COR-L47 (cell line): ENCODE measurements at places on chromosomes 4 and X.

GRCh38 chr4:52051615-52052474 lies 741 bp downstream of the SPATA18 start:
- peak; percentile 82 for DNase-seq

DNA sequence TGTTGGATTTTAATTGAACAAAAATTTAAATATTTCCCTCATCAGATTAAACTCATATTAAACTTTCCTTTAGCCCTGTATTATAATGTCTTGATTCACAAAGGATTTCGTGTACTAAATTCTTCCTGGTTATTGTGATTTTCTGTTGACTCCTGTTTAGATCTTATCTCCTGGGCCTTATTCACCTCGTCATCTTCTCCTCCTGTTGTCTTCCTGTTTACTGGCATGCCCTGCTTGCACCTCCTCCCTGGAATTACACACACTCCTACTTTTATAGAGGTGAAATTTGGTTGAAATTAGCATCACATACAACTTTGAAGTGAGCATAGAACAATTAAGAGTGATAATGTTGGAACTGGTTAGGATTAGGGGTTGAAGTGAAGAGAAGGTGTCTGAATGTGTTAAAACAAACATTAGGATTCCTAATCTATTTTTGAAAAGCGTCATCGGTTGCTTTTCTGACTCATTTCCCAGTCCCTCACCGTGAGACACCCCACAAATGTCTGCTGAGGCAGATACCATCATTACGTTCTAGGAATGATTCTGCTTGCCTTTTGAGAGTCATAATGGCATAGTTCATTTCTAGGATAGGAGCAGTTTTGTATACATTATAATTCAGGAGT lies 32.5 kb downstream of the TLL1 start:
- no peak for DNase-seq

DNA sequence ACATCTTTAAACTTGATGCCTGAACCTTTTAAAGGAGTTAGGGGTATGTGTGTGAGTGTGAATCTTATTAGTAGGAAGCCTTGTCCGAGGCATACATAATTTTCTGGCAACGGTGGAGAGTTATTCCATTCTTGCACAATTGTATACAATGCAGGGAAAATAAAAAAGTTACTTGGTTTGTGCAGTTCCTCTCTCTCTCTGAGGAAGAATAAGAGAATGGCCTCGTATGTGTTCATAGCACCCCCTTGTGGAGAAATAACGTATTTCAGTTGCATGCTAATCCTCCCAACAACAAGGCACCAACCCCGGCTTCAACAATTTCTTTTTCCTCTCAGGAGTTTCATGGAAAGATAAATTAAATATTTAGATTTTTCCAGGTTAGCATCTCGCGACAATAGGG lies 33.7 kb upstream of the FGF13 start:
- DNase-seq, result peak; percentile 0

DNA sequence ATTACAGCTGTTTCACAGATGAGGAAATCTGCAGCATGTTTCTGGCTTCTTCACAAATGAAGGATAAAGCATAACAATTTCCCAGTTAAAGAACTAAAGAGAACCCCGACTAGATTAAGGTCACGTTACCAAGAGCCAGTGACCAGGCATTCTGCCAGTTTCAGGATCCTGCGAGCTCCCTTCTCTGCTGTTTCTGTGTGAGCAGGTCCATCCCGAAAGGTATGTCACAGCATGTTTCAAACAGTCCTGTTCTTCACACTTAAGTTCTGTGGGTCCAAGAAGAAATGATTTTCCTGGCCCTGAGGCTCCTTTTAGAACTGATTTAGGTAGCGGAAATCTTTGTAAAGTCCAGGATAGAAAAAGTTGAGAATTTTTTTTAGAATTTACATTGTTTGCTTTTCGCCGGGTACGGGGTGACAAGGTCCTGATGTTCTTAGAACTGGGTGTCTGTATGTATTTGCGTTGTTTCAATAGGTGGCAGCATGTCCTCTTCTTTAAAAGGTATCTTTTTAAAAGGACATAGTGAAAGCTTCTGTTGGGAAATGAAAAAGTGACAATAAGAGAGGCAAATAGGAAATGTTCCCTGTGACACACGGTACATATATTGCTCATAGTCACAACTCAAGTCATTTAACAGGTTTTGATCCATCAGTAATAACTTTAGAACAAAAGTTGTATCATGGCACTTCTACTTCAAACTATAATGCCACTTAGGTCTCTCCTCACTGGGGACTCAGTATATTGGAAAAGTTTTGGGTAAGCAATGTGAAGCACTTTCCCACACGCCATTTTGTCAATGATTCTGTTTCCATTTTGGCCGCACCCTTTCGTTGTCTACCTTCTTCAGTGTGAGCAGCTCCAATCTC lies 18.4 kb downstream of the IL21 start:
- peak; percentile 27 for DNase-seq

DNA sequence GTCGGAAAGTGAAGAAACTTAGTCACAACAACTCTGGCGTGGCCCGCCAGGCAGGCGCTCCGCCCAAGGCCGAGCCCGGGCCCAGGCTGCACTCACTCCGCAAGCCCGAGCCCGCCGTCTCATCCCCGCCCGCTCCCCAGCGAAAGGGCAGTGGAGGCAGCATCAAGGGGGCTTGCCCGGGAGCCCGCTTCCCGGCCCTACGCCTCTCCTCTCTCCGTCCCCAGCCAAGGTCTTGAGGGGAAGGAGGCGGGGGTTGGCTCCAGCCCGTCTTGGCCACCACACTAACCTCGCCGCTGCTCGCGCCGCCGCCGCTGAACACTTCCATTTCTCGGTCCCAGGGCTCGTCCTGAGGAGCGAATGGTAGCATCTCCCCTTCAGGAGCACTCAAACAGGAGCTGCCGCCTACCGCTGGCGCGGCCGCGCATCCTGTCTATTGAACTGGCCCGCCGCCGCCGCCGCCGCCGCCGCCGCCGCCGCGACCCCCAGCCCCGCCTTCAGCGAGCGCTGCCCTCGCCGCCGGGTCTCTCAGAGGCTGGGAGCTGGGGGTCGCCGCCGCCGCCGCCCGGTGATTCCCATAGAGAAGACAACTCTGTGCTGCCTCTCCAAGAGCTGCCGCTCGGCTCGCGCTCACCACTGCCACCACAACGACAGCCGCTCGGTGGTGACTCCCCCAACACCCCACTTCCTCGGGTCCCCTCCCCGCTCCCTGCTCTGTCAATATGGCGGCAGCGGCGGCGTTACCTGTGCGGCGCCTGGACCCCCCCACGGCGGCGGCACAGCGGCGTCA lies at the start of gene RPS6KA6:
Gene RPS6KA6 (minus strand): TSS at position 667 of the 787 bp plus-strand sequence. CDS start 300 bp downstream, at position 367.
- peak; percentile 25 for DNase-seq

GRCh38 chrX:123859409-123859845 lies 426 bp upstream of the XIAP start:
- DNase-seq, result peak; percentile 58

GRCh38 chr4:6989331-6989923 lies 53.7 kb upstream of the TADA2B start:
- no peak for DNase-seq

- no peak for DNase-seq
These were observed 117.7 kb downstream of the RELL1 start for GRCh38 chr4:37568489-37568888.

DNA sequence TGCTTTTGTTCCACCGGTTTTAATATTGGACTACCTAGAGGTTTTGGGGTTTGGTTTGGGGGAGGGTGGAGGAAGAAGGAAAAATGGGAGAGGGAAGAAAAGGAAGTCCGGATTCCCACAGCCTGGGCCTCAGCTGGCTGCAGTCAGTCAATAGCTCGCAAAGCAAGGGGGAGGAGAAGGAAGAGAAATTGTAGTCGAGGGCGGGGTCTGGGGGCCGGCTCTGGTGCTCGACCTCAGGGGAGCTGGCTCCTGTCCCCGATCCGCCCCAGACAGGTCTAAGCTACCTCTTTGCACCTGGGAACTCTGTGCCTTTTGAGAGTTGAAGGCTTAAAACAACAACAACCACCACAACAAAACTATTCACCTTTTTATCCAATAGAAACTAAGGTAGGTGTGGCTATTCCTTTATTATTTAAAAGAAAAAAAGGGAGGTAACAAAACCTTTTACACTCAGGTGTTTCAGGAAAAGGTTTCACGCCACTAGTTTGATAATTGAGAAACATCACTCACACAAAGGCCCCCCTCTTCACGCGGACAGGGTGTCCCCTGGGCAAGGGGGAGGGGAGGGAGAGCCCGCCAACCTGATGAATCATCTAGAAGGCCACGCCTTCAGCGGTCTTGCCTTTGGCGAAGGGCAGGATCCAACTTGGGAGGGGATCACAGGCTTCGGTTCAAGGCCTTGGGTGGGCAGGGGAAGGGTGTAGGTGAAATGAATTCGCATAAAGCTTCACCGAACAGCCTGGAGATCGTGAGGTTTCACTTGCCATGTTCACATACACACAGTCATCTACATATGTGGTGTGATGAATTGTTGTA lies 1.6 kb upstream of the LNX1 start:
- DNase-seq, result no peak

- no peak for DNase-seq
These were observed 38.6 kb downstream of the SLITRK2 start for GRCh38 chrX:145856181-145856580.
